ENCODE measurements at places on chromosomes 13 and 19.

- DNase-seq, result peak; percentile 48
Observed at GRCh38 chr13:95474992-95475391, 77.5 kb upstream of the CLDN10 start.

- peak; percentile 55 for DNase-seq
Observed at GRCh38 chr19:34269968-34270621, 15.7 kb downstream of the GARRE1 start.

- DNase-seq, result no peak
Observed at GRCh38 chr13:102207680-102208342, 194.0 kb downstream of the FGF14 start.

GRCh38 chr13:27921961-27922882, 2.4 kb downstream of the PDX1 start:
- DNase-seq, result peak; percentile 38

Data from H9 (cell line).